ENCODE measurements at places on chromosomes 12 and 14. TPM values are rescaled to one million over a fixed set of nuclear protein-coding genes. Genes with fewer than 3 reads are reported as not detected.
A peak's percentile ranks its signal among the peaks of the same experiment; 100 is the strongest.

- no peaks in the 10 kb centered on the region for H3K27me3 ChIP-seq
- no peaks in the 10 kb centered on the region for H3K36me3 ChIP-seq
- H3K27ac ChIP-seq: no peak overlapping the region
- H3K4me1 ChIP-seq: no peaks in the 10 kb centered on the region
- no peak for DNase-seq
Measured at GRCh38 chr14:60863249-60863648, 117.6 kb downstream of the TRMT5 start.

TDG gene
- total RNA-seq: 28.2 TPM

DNA sequence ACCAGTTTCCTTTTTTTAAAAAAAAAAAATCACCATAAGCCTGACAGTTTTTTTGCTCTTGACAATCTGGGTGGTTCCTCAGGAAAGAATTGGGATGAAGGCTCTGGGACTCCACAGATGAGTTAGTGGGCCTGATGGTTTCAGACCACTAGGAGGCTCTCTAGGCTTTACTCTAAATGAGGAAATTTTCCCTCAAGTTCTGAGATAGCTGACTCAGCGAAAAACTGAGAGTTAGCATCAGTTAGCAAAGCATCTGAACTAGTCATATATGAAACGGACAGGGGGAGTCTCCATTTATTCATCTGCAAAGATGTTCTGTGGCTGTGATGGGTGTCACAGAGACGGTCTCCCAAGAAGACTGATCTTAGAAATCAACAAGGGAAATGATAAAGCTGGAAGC, 314.3 kb upstream of the OR4E1 start:
- H3K27ac ChIP-seq: no peak overlapping the region
- H3K27me3 ChIP-seq: no peaks in the 10 kb centered on the region
- H3K4me3 ChIP-seq: no peak overlapping the region

TMEM52B gene
- total RNA-seq: 1.5 TPM

DNA sequence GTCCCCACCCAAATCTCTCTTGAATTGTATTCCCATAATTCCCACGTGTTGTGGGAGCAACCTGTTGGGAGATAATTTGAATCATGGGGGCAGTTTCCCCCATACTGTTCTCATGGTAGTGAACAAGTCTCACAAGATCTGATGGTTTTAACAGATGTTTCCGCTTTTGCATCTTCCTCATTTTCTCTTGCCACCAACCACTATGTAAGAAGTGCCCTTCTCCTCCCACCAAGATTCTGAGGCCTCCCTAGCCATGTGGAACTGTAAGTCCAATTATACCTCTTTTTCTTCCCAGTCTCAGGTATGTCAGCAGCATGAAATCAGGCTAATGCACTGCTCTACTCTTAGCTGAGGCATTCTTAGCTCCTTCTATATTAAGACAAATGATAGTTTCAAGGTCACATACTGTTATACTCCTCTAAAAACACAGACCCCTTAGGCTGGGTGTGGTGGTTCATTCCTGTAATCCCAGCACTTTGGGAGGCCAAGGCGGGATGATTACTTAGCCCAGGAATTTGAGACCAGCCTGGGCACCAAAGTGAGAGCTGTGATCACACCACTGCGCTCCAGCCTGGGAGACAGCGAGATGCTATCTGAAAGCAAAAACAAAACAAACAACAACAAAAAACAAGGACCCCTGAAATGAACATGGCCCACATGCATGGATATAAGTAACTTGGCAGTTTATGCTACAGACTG, 3.6 kb downstream of the SCAF11 start:
- H3K4me3 ChIP-seq: no peak overlapping the region
- peaks cover 10% of the 10 kb centered on the region for H3K36me3 ChIP-seq
- no peak for DNase-seq
- peaks cover 21% of the 10 kb centered on the region for H3K4me1 ChIP-seq

DNA sequence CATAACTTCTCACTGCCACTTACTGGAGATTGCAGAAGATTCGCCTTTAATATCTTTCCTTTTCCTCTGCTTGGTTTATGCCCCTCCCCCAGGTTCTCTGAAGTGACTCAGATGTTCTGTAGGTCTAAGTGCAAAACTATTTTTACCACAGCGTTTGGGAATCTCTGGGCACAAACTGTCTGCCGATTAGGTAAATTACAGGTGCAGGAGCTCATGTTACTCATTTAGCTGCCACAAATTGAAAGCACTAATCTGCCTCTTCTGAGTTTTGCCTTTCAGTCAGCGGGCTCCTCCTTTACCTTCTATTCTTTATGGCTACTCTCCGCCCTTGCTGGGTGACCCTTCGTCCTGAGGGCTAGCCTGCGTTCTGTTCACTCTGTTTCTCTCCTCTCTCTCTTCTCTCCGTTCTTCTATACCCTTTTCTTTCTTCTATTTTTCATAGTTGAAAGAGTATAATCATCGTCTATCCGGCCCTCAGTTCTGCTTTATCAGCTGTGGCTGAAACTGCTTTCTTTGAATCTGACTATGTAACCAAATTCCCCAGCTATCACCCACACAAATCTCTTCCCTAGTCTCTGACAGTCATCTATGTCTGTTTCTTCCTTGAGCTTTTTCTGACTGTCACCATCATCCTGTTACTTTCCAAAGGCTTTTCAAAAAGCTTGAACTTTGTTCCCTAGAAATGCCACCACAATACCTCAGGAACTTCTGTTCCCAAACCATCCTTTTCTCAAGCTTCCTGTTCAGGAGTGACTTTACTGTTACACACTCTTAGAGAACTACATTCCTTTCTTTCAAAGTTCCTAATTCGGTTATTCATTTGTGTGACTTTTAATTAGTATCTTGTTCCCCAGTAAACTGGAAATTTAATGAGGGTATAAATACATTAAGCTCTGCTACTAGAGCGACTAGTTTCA, 4.3 kb upstream of the MYF6 start:
- no peaks in the 10 kb centered on the region for H3K27me3 ChIP-seq
- H3K36me3 ChIP-seq: no peaks in the 10 kb centered on the region
- no peak overlapping the region for H3K4me3 ChIP-seq
- H3K27ac ChIP-seq: no peak overlapping the region
- no peaks in the 10 kb centered on the region for H3K4me1 ChIP-seq

DNA sequence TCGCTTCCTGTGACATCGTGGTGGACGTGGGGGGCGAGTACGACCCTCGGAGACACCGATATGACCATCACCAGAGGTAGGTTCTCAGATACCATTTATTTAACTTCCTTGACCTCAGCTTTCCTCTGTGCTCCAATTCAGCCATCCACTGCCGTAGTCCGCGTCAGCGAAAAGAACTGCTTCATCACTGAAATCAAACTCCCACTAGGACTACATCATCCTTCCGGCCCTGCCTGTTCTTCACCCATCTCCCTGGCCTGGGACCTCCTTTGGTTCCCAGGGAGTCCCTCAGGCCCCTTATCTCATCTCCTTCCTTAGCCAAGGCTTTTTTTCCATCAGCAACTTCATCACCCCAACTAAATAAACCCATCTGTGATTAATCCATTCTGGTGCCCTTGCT, 692 bp downstream of the MYG1 start:
- H3K27ac ChIP-seq: peak overlapping the region; percentile 60
- peaks cover 27% of the 10 kb centered on the region for H3K36me3 ChIP-seq
- no peaks in the 10 kb centered on the region for H3K27me3 ChIP-seq
- peaks cover 42% of the 10 kb centered on the region for H3K4me1 ChIP-seq

DNA sequence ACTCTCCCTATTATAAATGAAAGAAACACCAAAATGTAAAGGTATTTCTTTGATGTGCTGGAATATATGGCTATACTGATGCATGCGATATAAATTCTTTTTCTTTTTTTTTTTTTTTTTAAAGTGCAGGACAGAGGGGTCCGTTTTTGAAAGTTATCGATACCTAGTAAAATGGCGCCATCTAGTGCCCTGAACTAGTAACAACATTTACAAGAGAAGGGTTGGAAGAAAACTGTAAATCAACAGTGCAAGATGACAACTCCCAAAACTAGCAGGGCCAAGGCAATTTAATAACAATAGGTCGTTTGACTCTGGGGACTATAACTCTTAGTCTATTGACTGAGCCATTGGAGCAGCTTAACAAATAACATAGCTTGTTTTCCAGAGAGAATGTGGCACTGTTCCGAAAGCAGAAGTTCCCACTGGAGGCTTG, 137.7 kb downstream of the SPTSSA start:
- H3K4me1 ChIP-seq: no peaks in the 10 kb centered on the region
- H3K27me3 ChIP-seq: no peaks in the 10 kb centered on the region
- no peak overlapping the region for H3K4me3 ChIP-seq

DPF3 gene
- total RNA-seq: 1.4 TPM

DNA sequence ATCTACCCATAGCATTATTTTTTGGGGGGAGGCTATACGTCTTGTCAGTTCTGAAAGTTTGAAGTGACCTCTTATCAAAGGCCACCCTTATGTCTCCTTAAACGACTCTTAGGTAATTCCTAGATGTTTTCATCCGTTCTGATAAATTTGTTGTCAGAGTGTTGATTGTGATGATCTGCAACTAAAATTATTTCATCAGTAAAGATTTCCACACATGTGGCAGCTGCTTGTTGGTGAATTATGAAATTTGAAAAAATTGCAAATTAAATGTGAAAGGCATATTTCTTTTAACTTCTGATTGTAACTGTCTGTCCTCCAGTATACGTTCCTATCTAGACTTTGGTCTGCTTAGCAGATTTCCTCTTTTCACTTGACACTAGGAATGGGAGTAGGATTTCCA, 1.4 kb downstream of the ADIPOR2 start:
- no peaks in the 10 kb centered on the region for H3K36me3 ChIP-seq
- no peak for DNase-seq
- H3K27ac ChIP-seq: no peak overlapping the region
- peaks cover 14% of the 10 kb centered on the region for H3K4me1 ChIP-seq
- H3K27me3 ChIP-seq: no peaks in the 10 kb centered on the region

INSM2 gene
- not detected for total RNA-seq

RHNO1 gene
- total RNA-seq: 13.6 TPM

LBHD2 gene
- not detected for total RNA-seq

LRP1 gene
- 13.1 TPM for total RNA-seq

KCNK10 gene
- not detected for total RNA-seq

DNA sequence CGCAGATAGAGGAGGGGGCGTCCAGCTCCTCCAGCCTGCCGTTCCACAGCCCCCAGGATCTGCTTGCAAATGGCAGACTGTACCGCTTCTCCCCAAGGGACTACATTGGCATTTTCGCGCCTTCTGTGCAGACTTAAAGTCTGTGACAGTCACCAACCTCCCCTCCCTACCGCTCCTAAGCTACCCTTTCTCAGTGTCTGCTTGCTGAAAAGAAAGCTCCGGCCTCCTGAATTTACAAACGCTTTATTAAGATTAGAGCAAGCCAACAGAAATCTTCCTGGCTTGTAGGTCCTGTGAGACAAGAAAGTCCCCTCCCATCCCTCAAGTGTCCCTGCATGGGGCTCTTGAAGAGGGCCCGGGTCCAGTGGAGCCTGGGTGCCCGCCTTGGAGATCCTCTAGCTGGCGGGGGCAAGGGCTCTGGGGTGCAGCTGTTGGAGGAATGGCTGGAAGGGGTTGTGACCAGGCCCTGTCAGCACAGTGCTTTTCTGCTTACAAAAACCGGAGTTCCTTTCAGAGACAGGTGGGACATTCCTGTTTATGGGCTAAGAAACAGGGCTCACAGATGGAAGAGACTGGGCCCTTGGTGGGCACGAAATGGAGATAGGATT, 2.8 kb upstream of the DLK1 start:
- H3K4me1 ChIP-seq: no peaks in the 10 kb centered on the region
- H3K4me3 ChIP-seq: no peak overlapping the region
- no peaks in the 10 kb centered on the region for H3K36me3 ChIP-seq
- peaks cover 3% of the 10 kb centered on the region for H3K27me3 ChIP-seq
- DNase-seq: no peak
- H3K27ac ChIP-seq: no peak overlapping the region

CLEC6A gene
- total RNA-seq: not detected

DNA sequence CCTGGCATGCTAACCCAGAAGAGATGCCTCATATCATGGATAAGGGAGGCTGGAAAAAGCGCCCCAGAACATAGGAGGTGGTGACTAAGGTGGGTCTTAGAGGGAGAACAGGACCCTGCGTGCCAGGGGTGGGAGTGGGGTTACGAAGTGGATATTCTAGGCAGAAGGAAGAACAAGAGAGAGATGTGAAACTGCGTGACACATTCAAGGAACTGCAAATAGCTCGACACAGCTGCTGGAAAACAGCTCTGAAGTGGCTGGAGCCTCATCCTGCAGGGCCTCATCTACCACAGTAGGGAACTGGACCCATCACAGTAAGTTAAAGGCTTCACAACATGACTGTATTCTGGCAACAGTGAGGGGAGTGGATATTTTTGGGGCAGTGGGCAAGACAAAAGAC, 61.1 kb downstream of the RNF34 start:
- H3K27ac ChIP-seq: no peak overlapping the region
- H3K4me3 ChIP-seq: no peak overlapping the region
- no peaks in the 10 kb centered on the region for H3K36me3 ChIP-seq
- H3K4me1 ChIP-seq: peaks cover 26% of the 10 kb centered on the region
- H3K27me3 ChIP-seq: no peaks in the 10 kb centered on the region
- no peak for DNase-seq

MYF6 gene
- total RNA-seq: not detected

DNA sequence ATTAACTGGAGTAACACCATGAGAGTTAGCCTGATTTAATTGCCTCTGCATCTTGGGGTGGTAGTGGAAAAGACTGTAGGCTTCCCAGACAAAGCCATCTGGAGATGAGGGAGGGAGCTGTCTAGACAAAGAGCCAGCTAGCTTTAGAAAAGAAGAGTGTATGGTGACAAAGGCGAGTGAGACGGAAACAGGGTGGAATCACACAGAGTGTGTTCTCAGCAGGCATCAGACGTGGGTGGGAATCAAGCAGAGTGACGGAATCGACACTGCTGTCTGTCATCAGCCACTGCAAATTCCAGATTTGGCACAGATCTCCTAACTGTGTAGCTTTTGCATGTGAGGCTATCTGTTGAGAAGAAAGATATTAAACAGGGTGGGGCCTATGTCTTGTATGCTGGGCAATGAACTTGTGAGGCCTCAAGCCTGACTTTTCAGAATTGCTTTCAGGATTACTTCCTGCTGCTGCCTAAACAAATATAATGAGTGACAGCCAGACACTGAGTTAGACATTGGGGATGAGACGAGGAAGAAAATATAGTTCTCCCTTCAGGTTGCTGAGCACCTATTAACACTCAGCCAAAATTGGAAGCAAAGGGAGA, 236.5 kb upstream of the GRIP1 start:
- H3K4me1 ChIP-seq: no peaks in the 10 kb centered on the region
- DNase-seq: no peak
- H3K36me3 ChIP-seq: no peaks in the 10 kb centered on the region
- no peaks in the 10 kb centered on the region for H3K27me3 ChIP-seq
- H3K27ac ChIP-seq: no peak overlapping the region

GRCh38 chr14:86788224-86788623, 1204.8 kb downstream of the GALC start:
- no peaks in the 10 kb centered on the region for H3K4me1 ChIP-seq
- H3K27me3 ChIP-seq: no peaks in the 10 kb centered on the region
- DNase-seq: no peak
- H3K27ac ChIP-seq: no peak overlapping the region
- no peak overlapping the region for H3K4me3 ChIP-seq

GRCh38 chr12:5305886-5306545, 125.9 kb upstream of the NTF3 start:
- no peak overlapping the region for H3K4me3 ChIP-seq
- no peaks in the 10 kb centered on the region for H3K4me1 ChIP-seq
- no peak for DNase-seq
- no peaks in the 10 kb centered on the region for H3K36me3 ChIP-seq
- H3K27ac ChIP-seq: no peak overlapping the region
- H3K27me3 ChIP-seq: no peaks in the 10 kb centered on the region

Data from natural killer cell (primary cell).